ENCODE measurements at places on chromosomes 1 and 21.

GRCh38 chr1:233587958-233588799, 25.7 kb upstream of the KCNK1 start:
- DNase-seq, result no peak

GRCh38 chr1:235822685-235823084, 44.0 kb downstream of the LYST start:
- DNase-seq, result no peak

DNA sequence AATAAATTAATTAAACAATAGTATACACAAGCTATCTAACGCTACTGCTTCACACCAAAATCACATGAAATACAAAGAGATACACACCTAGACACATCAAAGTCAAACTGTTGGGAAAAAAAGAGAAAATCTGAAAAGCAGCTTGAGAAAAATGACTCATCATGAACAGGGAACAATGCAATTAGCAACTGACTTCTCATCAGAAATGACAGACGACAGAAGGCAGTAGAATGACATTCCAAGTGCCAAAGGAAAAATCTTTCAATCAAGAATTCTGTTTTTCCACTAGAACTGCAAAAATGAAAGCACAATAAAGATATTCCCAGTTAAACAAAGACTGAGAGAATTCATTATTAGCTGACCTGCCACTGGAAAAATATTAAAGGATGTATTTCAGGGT, 57.2 kb downstream of the CAPN9 start:
- DNase-seq, result no peak

DNA sequence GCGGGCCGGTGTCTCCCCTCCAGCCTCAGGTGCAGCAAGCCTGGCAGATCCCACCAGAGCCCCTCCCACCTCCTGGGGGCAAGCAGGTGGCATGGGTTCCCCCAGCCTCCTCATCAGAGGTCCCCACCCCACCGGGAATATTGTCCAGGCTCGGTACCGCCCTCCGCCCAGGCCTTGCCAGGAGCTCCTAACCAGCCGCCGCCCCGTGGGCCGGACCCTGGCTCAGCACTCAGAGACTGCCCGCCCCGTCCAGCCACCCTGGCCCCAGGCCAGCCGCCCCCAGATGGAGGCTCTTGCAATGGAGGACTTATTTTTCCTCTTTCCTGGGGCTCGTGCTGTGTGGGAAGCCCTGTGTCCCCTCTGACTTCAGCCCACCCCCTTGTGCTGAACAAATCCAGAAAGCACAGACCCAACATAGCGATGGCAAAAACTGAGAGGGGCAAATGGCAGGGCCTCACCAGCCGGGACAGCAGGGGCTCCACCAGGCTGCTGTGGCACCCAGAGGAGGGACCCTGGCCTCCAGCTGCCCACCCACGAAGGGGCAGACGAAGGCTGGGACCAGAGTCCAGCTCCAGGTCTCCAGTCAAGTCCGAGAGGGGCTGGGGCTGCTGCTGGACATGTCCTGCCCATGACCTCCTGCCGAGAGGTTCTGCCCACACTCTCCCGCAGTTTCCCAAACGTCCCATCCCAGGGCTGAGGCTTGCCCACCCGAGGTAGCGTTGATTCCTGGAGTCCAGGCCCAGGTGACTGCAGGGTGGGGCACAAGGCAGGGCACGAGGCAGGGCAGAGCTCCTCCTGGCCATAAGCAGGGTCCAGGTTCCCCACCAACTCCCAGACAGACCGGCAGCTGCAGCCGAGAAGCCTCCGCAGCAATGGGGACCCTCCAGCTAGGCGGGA, 7.5 kb downstream of the MEGF6 start:
- DNase-seq, result no peak

- DNase-seq, result no peak
Measured at GRCh38 chr1:233389893-233390292, 62.4 kb downstream of the MAP3K21 start.

DNA sequence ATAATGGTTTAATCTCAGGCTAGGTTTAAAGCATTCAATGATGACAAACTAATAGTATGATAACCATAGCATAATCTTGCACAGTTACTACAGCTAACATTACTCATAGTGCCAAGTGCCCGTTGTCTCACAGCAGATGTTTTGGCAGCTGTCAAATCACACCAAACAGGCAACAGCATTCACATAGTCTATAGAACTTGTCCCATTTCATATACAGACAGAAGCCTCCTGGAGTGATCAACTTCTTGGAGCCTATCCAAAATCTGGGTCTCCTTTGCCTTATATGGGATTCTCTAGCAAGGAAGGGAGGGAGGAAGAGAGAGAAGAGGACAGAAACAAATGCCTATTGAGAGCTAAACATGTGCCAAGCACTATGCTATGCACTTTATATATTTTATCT, 250.6 kb upstream of the ZP4 start:
- no peak for DNase-seq

DNA sequence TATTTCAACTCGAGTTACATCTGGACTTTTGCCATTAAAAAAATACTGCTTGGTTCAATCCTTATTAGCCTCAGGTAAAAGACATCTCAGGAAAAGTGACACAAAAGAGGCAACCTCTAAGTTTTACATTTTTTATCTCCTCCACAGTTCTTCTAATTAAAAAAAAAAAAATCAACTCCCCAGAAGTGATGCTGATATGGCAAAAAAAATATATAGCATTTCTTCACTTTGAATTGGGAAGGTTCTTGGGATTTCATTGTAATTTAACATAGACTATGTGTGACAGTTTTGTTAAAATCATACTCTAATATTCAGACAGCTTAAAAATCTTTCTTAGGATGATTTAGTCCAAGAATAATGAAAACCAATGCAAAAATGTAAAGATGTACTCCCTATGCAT, 87.9 kb downstream of the LRRC8C start:
- DNase-seq, result no peak

DNA sequence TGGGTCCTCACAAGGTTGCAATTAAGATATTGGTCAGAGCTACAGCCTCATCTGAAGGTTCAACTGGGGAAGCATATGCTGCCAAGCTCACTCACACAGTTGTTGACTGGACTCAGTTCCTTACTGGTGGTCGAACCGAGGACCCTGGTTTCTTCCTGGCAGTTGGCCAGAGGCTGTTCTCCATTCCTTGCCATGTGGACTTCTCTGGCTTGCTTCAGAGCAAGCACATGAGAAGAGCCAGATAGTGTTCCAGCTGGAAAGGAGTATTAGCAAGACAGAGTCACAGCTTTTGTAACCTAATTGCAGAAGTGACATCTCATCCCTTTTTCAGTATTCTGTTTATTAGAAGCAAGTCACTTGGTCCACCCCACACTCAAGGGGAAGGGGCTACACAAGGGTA, 23.6 kb downstream of the POU2F1 start:
- DNase-seq, result no peak

DNA sequence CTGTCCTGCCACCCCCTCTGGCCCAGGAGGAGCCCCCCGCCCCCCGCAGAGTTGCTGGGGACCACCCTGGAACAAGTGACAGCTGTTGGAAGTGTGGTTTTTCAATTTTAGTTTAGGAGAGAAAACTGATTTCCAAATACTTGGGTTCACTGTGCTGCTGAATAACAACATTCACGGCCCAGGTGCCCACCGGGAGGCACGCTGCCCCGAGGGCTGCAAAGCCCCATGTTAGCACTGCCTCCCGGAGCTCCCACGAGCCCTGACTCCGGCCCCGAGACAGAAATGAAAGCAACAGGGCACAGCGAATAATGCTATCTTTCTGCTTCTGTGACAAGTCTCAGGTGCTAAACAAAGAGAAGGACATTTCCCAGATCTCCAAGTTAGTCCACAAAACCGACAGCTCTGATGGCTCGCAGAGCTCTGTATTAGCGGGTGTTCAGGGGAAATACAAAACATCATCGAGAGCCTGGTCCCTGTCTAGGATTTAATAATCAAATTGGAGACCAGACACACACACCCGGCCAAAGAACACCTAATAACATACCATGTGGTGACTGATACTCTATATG, 451.5 kb downstream of the KIF26B start:
- no peak for DNase-seq

DNA sequence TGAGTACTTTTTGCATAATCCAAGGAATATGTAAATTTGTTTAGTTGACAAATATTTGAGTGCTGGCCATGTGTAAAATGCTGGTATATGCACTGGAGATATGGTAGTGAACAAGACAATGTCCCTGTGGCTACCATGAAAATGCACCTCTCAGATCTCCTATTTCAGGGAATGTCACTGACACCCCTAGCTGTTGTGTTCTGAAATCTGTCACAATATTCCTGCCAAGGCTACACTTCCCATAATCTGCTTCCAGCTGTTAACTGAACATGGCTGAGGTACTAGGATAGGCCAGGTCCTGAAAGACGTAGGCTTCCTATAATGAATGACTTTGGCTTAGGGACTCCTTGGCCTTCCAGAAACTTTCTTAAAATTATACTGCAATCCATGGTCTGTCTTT, 197.8 kb downstream of the ZNF648 start:
- no peak for DNase-seq

DNA sequence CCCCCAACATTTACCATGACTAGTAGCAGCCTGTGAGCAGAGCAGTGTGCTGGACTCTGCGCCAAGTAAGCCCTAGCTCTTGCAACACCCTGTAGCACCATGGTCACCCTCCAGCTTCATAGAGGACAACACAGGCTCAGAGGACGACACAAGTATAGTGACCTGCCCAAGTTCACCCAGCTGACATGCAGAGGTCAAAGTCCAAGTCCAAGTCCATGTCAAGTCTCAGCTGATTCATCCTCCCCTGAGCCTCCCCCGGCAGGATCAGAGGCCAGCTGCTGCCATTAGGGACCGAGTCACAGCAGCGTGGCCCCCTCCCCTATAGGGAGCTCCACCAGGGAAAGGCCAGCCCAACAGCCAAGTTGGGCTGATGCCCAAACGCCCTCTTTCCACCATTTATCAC, 15.9 kb downstream of the SDC3 start:
- no peak for DNase-seq

All from activated CD4-positive, CD25-positive, alpha-beta regulatory T cell (primary cell).